ENCODE measurements at places on chromosomes 4 and X.
A peak's percentile ranks its signal among the peaks of the same experiment; 100 is the strongest.

DNA sequence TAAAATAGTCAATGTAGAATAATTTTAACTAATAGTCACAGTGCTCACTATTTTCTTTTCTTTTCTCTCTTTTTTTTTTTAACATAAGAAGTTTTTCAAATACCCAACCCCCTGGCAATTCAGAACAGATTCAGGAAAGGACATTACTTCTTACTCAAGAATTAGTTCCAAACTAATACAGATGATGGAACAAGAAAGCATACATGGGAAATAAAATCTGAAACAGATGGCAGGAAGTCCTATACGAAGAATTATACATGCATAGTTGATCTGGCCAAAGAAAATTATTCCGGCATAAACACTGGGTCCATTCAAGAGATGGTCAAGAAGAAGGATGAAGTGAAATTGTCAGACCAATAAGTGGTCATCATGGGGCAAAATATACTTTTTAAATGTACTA lies 614.4 kb upstream of the INTU start:
- no peak for DNase-seq

DNA sequence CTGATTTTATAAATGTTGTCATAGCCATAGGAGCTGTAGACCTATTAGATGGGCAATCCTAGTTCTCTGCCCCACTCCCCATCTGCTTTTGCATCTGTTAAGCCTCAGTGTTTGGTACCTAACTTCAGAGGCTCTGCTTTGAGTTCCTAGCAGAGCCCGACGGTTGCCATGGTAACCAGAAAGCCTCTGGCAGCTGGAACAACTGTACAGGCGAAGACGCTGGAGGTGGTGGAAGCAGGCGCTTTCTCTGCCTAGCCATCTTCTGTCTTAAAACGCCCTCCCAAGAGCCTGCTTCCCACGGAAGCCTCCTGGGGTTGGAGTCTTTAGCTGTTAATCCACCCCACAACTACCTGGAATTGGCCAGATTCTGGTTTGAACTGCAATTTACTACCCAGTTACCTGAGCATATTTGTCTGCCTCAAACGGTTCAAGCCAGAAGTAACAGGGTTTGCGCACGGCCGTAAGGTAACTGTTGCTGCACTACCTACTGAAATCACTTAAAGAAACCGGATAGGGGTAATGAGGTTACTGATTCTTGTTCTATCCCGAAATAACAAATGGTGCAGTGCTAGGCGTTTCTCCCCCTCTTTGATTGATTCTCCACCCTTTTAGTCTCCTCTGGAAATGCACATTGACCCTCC lies 1.0 kb upstream of the GABRG1 start:
- peak; percentile 12 for DNase-seq

DNA sequence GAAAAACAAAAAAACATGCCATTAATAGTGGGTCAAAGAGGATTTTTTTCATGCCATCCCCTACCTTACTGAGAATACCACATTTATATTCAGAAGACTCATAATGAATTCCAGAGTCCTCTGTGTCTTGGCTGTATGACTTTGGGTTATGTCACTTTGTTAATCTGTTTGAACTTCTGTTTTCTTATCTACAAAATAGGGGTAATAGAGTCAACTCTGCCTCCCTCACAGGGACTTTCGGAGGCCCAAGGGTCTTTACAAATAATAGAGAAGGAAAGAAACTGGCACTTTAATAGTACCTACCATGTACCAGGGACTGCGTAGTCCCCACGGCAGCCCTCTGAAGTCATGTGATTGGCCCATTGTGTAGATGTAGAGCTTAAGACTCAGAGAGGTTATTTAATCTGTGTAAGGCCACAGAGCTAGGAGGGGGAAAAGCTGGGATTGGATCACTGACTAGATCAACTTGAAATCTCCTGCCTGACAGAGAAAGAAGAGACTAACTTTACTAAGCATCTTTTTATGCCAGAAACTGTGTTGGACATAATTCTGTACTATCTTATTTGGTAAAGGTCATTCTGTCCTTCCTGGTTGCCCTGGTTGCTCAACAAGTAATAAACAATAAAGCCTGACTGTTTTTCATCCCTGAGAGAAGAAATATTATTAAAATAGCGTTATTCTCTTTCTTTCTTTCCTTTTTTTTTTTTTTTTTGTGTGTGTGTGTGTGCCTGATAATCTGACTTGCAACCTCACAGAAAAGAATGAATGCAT lies 59.6 kb downstream of the NFKB1 start:
- no peak for DNase-seq

GRCh38 chrX:87663421-87663820 lies 145.8 kb downstream of the KLHL4 start:
- no peak for DNase-seq

DNA sequence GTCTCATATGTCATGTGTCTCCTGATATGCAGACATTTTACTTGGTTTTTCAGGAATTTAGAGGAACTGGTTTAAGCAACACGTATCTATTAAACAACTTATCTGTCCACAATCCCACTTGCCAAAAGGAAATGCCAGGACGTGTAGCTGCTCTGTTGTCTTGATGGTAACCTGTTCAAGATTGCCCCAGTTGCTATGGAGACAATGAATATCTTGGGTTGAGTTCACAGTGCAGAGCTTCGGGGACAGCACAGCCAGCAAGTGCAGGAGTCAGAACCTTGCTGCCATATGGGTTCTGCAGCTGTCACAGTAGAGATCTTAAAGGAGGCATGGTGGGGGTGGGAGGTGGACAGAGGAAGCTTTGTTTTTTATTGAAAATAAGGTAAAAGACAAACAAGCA lies 28.7 kb upstream of the FAM9B start:
- DNase-seq: no peak

- no peak for DNase-seq
These were observed 4.6 kb downstream of the PNMA6E start for GRCh38 chrX:153396320-153397195.

DNA sequence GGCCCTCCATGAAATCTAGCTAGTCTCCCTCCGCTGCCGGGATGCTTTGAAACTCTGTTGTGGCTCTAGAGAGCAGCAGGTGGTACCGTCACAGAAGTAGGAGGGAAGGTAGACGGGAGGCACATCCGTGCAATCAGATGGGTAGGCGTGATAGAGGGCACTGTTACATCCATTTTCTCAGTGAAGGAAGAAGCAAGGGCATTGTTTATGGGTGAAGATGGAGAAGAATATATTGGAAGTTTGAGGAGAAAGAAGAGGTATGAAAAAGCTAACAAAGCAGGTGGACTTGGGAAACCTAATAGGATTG lies 1.3 kb downstream of the ANAPC4 start:
- no peak for DNase-seq

GRCh38 chr4:7777871-7778509 lies 161.7 kb downstream of the AFAP1 start:
- no peak for DNase-seq

GRCh38 chr4:149972407-149972806 lies 105.8 kb upstream of the DCLK2 start:
- no peak for DNase-seq

GRCh38 chr4:186190581-186191199 lies 677 bp upstream of the CYP4V2 start:
- peak; percentile 45 for DNase-seq

GRCh38 chr4:73803213-73803612 lies 33.3 kb upstream of the CXCL6 start:
- DNase-seq: no peak

DNA sequence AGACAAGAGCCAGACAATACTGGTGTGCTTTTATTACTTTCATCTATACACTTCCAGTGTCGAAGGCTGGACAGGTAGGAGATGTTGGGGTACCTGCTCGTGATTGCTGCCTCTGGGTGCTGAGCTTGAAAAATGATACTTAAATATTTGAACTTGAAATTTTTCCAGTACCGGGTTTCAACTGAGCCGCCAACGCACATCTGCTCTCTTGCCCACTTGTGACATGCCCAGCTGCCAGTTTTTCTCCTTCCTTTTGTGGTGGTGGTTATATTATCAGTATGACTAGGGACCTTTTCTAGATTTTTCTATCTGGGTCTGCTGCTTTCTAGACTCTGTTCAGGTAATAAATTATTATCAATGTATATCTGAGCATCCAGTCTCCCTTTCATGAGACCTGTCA lies 3.4 kb downstream of the OGT start:
- no peak for DNase-seq

- DNase-seq: no peak
These were observed 7.5 kb downstream of the PLA2G12A start for GRCh38 chr4:109722357-109722756.

GRCh38 chr4:117699595-117699994 lies 334.7 kb upstream of the NDST3 start:
- DNase-seq: no peak

- DNase-seq: no peak
These were observed 70.4 kb upstream of the CITED1 start for GRCh38 chrX:72376124-72376523.

GRCh38 chrX:18542131-18542530 lies 116.7 kb downstream of the CDKL5 start:
- DNase-seq: no peak

- DNase-seq: no peak
These were observed 108.3 kb downstream of the QRFPR start for GRCh38 chr4:121272526-121272925.

GRCh38 chr4:148344352-148344751 lies 97.9 kb downstream of the NR3C2 start:
- no peak for DNase-seq

DNA sequence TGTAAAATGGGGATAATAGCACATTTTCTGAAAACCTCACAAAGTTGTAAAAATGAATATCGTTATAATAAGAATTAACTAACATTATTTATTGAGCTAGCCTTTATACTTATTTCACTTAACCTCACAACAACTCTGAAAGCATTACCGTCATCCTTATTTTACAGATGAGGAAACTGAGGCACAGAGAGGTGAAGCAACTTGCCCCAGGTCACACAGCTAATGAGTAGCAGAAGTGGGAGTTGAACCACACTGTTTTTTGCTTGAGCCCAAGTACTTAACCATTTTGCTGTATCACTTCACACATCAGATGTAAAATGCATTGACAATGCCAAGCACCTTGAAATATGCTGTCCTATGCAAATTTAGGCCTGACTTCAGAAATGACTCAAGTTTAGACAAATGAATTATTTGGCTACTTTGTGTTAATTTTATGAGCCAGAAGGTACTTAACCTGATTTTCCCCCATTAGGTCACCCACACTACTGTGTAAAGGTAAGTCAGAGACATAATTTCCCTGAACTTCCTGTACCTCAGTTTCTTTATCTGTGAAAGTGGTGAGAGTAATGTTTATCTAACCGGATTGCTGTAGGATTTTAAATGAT lies 23.1 kb downstream of the CD40LG start:
- DNase-seq: no peak

GRCh38 chr4:110621328-110621812 lies 1.5 kb downstream of the PITX2 start:
- DNase-seq: no peak

DNA sequence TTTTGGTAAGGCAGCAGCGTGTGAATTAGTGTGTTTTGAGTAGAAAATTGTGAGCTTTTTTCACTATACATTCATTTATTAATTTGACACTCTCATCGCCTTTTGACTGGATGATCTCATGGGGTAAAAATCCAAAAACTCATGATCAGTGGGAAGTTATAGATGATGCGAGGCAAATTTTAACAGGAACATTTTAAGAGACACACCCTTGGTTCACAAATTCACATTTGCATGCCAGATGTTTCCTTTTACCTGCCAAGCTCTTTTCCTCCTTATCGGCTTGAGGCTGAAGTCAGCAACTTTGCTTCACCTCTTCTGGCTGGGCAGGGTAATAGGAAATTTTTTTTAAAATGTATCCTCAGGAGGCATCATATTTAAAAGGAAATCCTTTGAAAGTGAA lies 318.0 kb upstream of the HS3ST1 start:
- no peak for DNase-seq

- no peak for DNase-seq
These were observed 132.6 kb upstream of the RPS6KA6 start for GRCh38 chrX:84320614-84321013.

GRCh38 chr4:38179690-38180377 lies 219.6 kb downstream of the PTTG2 start:
- peak; percentile 23 for DNase-seq

DNA sequence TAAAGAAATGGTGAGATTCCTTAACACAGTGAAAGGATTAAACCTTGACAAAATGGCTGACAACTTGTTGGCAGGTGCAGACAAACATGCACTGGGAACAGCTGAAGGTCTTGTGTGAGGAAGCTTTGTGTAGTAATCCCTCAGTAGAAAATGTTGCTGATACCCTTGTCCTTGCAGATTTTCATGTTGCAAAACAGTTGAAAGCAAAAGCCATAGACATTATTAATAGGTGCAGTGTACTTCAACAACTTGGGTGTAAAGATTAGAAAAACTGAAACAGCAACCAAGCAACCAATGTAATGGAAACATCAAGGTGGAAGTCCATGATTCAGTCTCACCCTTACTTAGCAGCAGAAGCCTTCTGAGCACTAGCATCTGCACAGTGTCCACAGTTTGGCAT lies 29.8 kb downstream of the UGT2B7 start:
- DNase-seq: no peak

DNA sequence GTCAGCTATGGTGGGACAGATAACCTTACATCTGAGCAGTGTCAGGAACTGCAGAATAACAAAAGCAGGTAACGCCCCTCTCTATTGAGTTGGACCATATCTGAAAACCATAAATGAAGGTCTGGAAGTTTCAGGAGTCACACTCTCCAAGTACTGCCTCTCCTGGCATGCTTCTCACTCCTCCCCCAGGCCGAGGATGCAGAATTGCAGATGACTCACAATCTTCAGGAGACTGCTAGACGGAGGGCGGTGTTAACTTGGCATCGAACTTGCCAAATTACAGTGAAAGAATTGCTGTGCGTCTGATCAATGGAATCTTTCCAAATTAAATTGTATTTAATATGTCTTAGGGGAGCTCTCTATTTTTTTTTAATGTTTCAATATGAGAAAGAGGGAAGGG lies 67.1 kb upstream of the TRIM2 start:
- no peak for DNase-seq

DNA sequence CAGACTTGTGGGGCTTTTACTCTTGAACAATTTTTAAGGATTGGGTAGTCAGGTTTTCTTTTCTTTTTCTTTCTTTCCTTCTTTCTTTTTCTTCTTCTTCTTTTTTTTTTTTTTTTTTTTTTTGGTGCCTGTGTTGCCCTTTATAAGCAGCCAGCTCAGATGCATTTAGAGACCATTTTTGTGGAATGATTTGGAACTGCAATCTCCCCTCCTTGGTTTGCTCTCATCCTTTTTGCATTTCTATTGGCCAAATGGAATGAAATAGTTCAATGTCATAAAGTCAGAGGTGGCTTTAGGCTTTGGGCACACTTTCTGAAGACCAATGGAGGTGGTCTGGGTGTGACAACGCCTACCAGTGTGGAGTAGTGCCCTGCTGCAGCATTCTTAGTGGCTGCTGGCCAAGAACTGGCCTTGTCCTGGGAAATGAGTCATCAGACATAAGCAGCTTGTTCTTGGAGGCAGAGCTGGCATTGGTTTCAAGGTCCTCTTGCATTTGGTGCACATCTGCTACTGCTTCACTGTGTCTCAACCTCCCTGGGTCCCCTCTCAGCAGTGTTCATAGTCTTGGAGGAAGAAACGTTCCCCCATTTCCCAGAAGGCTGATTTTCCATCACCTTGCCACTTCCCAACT lies 84.5 kb downstream of the CT47B1 start:
- no peak for DNase-seq

All from NCI-H510A (cell line).